Stimulated activated CD8-positive, alpha-beta memory T cell treated with anti-CD3 and anti-CD28 coated beads, Interleukin-4, amount 100 ng/mL, for 1 hour (primary cell): ENCODE measurements at places on chromosomes 16 and 17.

DNA sequence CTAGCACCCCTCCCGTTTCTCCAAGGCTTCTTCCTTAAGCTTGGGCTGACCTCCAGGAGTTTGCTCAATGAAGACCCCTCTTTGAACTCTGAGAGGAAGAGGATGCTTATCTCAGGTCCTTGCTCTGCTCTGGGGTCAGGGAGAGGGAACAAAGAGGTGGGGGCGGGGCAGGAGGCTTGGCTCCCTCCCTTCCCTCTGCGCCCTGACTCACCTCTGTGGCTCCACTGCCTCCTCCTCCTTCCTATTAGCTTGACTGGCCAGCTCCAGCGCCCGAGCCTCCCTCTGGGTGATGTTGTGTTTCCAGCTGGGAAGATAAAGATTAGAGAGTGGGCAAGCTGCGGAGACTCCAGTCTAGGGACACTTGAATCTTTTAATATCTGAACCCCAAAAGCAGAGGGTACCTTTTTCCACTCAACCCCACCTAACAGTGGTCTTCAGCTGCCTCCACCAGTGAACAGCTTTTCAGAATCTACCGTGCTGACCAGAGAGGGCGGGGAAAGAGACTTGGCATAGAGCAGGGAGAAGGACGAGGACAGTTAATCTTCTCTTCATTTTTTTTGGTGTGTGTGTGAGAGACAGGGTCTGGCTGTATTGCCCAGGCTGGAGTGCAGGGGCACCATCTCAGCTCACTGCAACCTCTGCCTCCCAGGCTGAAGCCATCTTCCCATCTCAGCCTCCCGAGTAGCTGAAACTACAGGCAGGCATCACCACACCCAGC, 6.7 kb downstream of the GIP start:
- DNase-seq: no peak

DNA sequence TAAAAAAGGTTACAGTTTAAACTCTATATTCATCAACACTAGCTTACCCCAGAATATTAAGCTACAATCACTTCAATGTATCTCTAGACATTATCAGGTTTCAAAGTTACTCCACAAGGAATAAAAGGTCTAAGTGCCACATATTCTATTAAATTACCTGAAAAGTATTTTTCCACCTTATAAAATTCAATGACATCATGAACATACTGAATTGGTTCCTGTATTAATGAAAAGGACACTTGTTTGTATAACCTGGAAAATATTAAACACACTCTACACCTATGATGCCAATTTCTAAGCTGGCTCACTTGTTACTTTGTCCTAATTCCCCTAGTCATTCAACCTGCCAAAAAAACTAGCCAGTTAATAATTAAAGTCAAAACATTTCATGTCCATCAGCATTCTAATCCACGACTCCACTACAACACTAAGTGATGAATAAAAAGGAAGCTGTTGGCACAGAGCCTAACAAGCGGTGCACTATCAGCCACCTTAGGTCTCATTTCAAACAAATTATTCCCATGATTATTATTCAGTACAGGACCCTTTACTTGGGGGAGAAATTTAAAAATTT, 12.2 kb downstream of the MED13 start:
- no peak for DNase-seq

GRCh38 chr17:13113821-13114525, 96.1 kb upstream of the ELAC2 start:
- DNase-seq: no peak

GRCh38 chr16:3143598-3144320, 8.9 kb downstream of the ZNF213 start:
- DNase-seq: no peak

GRCh38 chr17:54795046-54795445, 105.6 kb upstream of the TOM1L1 start:
- no peak for DNase-seq

- no peak for DNase-seq
Observed at GRCh38 chr16:1346422-1347285, 5.0 kb downstream of the TSR3 start.

DNA sequence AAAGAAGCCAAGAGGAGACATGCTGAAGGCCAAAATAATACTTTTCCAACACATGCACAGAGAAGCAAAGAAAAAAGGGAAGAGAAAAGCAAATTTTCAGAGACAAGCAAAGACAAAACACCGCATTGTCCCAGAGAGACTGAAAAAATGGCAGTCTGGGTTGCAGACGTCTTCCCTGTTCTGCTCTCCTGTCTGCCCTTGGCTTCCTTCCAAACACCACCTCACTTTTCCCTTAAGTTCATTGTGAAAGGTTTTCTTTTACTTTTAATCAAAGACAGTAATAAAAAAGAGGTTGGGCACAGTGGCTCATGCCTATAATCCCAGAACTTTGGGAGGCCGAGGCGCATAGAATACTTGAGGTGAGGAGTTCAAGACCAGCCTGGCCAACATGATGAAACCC, 21.2 kb upstream of the VAT1L start:
- DNase-seq: no peak

- DNase-seq: peak; percentile 25
Observed at GRCh38 chr17:37488607-37489196, 989 bp upstream of the DUSP14 start.

- no peak for DNase-seq
Observed at GRCh38 chr17:36938566-36939051, 1.3 kb downstream of the LHX1 start.

DNA sequence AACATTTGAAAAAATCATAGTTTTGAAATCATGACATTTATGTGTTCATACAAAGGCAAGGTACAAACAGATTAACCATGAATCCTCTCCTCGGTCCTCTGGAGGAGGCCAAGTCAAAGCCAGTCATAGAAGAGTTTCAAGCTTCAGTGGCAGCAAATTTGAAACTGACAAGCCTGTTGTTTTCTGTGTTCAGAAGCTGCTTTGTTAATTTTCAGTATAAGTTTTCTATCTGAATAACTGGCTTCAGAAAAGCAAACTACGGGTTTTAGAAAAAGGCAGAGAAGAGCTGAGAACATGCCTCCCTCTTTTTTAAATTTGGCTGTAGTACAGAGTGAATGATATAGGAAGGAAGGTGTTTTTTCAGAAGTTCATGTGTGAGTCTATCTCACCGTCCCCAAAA, 79.6 kb upstream of the CLEC18B start:
- no peak for DNase-seq

- no peak for DNase-seq
Observed at GRCh38 chr17:78882540-78883088, 20.4 kb downstream of the CEP295NL start.

DNA sequence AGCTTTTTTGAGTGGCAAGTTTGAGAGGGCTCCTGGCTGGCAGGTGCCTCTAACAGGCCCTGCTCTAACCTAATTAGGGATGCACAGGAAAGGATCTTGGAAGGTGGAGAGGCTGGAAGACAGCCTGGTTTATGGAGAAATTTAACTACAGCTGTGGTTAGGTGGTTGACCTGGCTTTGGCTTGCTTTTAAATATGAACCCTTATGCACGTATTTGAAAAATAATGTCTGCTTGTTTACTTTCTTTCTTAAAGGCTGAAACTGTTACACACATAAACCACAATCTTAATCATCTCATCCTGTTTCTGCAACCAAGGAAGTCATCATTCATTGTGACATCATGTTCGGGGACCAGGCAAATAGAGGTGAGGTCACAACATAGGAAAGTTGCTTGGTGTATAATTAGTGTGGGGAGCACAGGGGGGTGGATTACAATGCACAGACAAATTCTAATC, 23.1 kb upstream of the DHRS13 start:
- DNase-seq: peak; percentile 11

DNA sequence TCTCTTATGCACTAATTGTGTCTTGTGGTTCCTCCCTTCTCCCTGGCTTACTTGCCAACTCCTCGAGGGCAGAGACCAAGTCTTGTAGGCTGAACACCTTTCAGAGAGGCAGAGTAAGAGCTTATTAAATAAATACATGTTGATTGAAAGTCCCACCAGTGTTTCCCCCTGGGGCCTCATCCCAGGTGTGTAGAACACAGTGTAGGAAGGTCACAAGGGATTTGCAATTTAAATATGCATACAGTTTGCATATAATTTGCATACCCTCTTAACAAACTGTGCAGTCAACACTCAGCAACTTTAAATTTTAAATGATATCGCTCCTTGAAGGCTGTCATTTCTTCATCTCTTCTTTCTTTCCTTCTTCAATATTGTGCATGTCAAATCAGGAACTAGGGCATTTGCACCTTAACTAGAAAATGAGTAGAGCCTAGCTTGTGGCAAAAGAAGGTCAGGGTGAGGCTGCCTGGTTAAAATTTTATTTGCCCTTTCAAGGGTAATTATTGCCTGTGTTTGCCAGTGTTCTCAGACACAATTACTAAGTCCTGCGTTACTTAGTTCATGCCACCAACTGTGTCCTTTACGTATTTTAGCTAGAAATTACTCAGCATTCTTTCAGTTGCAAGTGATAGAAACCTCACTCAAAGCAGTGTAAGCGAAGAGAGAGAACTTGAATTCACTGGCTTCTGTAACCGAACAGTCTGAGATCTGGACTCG, 465.7 kb downstream of the HAPSTR1 start:
- no peak for DNase-seq

DNA sequence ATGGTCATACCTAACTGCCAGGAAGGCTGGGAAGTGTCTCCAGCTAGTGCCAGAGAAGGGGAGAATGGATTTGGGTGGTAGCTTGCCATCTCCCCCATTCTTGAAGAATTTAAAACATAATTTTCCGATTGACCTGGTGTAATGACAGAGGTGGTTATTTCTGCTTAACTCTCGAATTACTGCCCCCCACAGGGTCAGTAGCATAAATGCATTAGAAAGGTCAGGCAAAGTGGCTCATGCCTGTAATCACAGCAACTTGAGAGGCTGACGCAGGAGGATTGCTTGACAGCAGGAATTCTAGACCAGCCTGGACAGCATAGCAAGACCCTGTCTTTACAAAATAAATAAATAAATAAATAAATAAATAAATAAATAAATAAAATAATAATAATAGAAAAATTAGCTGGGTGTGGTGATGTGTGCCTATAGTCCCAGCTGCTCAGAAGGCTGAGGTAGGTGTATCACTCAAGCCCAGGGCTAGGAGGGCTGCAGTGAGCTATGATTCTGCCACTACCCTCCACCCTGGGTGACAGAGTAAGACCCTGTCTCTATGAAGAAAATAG, 27.5 kb downstream of the TMC7 start:
- DNase-seq: no peak

- DNase-seq: no peak
Observed at GRCh38 chr16:48946686-48947370, 334.8 kb downstream of the CBLN1 start.

DNA sequence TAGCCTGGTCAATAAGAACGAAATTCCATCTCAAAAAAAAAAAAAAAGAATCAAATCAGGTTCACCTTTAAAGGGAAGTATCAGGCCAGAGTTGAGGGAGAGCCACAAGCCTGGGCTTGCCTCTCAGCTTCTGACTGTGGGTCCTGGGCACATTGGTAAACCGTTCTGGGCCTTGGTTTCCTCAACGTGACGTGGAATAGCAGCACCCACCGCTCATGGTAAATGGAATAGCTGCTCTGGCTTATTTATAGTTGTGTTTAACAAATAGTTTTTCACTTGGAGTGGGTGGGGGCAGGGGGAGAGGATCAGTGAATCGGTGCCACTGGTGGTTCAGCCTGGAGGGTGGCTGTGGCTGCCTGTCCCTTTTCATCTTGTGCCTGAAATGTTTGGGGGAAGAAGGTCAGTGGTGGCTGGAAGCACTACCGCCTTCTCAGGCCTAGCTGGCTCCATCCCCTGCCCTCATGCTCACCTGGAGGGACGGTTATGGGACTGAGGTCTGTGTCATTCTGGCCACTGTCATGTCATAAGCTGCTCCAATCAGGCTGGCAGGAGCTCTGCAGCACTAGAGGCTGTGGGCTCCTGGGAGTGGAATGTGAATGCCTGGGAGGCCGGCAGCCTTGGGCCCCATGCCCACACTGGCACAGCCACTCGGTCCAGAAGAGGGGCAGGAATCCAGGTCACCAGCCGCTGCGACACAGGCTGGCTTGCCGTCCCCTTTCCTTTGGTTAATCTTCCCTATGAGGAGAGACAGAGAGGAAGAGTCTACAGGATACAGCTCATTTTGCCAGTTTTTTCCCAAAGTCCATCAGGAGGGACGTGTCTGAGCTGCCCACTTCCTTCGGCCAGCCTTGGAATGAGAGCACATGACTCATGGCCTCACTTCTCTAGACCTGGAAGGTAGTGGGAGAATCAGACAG, 27.0 kb downstream of the CCR7 start:
- DNase-seq: no peak

DNA sequence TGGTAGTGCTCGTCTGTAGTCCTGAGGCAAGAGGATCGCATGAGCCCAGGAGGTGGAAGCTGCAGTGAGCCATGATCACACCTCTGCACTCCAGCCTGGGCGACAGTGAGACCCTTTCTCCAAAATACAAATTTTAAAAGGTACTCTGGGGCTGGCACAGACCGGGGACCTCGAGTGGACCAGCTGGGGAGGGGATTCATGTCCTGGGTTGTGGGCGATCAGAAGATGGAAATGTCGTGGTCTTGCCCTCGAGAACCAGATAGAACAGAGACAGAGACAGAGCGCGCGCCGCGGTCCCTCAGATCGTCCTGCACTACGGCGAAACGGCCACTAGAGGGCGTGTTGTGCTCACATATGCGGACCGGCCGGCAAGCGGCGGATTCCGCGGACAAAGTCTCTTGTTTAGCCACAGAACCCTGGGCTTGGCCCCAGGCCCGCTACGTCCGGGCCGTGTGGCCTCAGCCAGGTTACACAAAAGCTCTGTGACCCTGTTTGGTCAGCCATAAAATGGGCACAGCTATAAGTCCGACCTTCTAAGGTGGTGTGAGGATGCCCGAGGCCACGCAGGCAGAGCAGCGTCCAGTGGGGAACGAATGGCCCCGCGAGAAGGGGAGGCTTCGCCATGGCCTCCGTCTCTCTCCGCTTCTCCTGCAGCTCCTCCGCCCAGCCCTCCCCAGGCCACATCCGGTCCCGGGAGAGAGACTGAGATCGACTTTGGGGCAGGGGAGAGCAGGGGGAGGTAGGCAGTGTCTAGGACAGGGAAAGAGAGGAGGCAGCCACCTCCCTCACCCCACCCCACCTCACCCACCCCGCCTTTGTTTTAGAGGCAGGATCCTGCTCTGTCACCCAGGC, 14.6 kb upstream of the SBK1 start:
- DNase-seq: peak; percentile 84

- DNase-seq: no peak
Observed at GRCh38 chr17:79920751-79921410, 81.6 kb upstream of the CBX4 start.

DNA sequence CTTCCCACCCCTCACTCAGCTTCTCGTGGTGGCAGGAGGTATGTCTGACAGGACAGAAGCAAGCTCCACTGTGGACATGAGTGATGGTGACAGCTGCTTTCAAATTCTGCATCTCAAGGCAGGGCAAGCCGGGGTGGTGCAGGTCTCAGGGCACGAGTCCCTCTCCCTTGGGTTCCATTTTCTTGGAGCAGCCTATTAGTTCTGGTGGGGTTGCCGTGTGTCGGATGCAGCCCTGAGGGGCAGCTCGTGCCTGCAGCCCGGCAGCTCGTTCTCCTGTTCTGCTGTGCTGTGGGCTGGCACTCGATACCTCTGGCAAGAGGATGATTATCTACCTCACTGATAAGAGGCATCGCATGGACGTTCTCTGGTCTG, 16.5 kb upstream of the CLEC18C start:
- no peak for DNase-seq

- no peak for DNase-seq
Observed at GRCh38 chr16:31138621-31139578, 3.4 kb upstream of the PRSS8 start.

- DNase-seq: no peak
Observed at GRCh38 chr17:67121316-67121891, 77.0 kb downstream of the CACNG1 start.

- DNase-seq: no peak
Observed at GRCh38 chr17:2053380-2054261, 1.3 kb upstream of the HIC1 start.
